ENCODE measurements at places on chromosomes 7 and 10. TPM values are rescaled to one million over a fixed set of nuclear protein-coding genes. Genes with fewer than 3 reads are reported as not detected.

JCAD gene
- total RNA-seq = 19.1 TPM

ZNF804B gene
- total RNA-seq = not detected

TLX1 gene
- not detected for total RNA-seq

TBC1D12 gene
- total RNA-seq = 13.6 TPM

HMX3 gene
- 3.9 TPM for total RNA-seq

ZMIZ1 gene
- 33.8 TPM for total RNA-seq

COL17A1 gene
- total RNA-seq = not detected

ELFN1 gene
- total RNA-seq = 1.3 TPM

SLC26A5 gene
- total RNA-seq = not detected

NANOS1 gene
- total RNA-seq = 1.8 TPM

JAZF1 gene
- total RNA-seq = 3.1 TPM

RBP3 gene
- not detected for total RNA-seq

DNA sequence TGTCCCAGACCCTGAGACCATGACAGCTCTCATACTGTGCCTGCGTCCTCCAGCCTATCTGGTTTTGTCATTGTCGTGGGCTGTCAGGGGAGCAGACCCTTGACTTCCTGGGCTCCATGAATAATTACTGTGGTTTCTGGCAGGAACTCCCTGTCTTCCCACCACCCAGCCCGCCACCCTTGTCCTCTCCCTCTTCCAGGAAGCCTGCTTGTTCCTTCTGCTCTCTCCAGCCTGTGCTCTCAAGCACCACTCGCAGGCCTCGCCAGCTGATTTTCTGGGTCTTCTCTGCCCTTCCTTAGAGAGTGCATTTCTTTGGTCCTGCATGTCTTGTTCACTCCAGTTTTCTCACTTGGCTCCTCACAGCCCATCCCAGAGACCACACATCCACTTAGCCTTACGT, 224.5 kb upstream of the INHBA start:
- no peak for DNase-seq

- DNase-seq = no peak
Observed at GRCh38 chr7:99155211-99155610, 11.3 kb upstream of the SMURF1 start.

GRCh38 chr7:154836021-154836448, 166.9 kb downstream of the PAXIP1 start:
- no peak for DNase-seq

GRCh38 chr7:86949052-86949778, 110.2 kb downstream of the ELAPOR2 start:
- DNase-seq = no peak

DNA sequence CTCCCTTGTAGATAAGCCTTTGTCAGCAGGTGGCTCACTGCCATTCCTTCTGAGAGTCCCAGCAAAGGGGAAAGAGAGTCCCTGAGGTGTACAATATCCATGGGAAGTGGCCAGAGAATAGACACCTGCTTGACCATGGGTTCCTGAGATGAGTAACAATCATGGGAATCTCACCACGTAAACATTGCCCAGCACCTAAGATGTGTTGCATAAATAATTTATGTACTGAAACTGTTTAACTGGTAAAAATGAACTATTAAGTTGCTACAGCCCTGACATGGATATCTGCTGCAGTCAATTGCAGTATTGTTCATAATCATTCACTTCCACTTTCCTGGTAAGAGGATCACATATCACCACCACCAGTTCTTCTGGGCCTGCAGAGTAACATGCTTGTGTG, 123.8 kb upstream of the INHBA start:
- no peak for DNase-seq

DNA sequence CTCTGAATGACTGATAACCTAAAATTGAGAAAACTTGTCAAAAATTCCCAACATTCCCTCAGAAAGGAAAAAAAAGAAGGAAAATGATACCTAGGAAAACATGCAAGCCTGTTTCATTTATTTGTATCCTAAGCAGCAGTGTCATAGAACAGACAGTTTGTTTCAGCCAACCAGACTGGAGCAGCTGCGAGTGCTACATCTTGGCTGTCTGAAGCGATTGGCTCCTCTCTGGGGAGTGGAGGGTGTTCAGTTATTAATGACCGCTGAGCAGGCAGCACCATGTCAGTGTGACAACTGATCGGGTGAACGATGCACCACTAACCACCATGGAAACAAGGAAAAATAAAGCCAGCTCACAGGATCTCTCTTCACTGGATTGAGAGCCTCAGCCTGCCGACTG, at the start of gene LRRN3:
LRRN3 (plus strand) TSS at position 282 of the 400 bp plus-strand sequence. CDS start 31,646 bp downstream, outside the sequence.
- no peak for DNase-seq

- DNase-seq = no peak
Observed at GRCh38 chr7:93307943-93308342, 75.8 kb downstream of the VPS50 start.

DNA sequence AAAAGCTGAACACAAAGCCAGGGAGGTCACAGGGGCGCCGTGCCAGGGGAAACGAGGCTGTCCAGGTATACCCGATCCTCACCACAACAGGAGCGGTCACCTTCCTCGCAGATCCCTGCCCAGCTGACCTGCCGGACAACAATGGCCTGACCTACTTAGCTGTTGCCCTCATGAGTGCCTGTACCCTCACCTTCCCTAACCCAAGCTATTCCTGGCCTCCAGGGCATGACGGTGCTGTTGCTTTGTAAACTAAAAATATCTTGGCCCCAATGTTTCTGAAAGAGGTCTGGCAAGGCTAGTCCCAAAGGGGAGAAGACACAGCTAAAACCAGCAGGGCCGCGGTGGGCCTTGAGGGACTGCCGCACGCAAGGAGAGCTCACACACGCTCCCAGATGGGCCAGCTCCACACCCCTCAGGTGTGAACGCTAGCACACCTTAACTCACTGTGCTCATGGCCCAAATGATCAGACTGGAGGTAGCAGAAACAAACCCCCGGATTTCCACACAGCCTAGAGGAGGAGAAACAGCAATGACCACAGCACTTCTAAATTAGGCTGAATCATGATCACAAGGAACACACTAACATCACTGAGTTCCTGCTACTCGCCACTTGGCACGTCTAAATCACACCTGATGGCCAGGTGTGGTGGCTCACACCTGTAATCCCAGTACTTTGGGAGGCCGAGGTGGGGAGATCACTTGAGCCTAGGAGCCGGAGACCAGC, 66.3 kb upstream of the CYTH3 start:
- DNase-seq = no peak

DNA sequence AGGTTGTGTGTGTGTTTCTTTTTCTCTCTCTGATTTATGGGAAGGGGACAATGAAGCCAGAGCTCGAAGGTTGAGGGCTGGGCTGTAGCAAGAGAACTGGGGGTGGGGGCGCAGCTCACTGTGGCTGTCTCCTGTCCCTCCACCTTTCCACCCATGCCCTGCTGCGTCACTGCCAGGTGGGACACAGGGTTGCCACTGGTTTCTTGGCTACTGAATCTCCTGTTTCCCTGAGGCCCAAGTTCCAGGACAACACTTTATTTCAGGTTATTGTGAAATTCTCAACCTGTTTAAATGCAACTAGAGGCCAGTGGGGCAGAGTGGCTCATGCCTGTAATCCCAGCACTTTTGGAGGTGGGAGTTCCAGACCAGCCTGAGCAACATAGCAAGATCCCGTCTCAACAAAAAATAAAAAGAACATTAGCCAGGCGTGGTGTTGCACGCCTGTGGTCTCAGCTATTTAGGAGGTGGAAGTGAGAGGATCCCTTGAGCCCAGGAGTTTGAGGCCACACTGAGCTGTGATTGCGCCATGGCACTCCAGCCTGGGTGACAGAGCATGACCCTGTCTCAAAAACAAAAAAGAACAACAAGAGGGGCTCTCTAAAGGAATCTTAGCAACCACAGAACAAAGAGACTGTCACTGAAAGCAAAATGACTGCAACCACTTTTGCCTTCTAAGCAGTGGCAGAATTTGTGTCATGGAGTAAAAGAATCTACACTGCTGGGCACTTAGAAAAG, 22.6 kb downstream of the TBATA start:
- DNase-seq = no peak

GRCh38 chr7:51702673-51703072, 386.1 kb upstream of the COBL start:
- no peak for DNase-seq

GRCh38 chr10:29687421-29688164, 52.8 kb upstream of the SVIL start:
- DNase-seq = peak; percentile 78

DNA sequence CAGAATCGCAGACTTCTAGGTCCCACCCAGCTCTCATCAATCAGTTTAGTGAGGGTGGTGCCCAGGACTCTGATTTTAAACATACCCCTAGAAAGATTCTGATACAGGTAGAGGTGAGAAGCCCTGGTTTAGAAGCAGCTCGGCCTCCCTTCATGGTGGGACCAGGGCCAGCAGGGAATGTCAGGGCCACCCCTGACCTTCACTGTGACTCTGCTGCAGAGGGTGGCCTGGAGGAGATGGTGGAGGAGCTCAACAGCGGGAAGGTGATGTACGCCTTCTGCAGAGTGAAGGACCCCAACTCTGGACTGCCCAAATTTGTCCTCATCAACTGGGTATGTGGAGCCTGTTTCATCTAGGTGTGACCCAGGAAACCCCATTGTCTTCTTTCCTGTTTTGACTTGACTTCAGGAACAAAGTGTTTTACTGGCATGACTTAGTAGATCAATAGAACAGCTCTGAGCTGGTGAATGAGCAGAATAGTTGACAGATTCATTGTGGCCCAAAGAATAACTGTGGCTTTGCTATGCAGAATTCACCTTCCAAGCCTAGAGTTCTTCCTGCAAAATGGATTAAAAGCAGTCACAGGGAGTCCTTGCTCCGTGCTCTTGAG, 7.2 kb downstream of the DBNL start:
- DNase-seq = no peak

DNA sequence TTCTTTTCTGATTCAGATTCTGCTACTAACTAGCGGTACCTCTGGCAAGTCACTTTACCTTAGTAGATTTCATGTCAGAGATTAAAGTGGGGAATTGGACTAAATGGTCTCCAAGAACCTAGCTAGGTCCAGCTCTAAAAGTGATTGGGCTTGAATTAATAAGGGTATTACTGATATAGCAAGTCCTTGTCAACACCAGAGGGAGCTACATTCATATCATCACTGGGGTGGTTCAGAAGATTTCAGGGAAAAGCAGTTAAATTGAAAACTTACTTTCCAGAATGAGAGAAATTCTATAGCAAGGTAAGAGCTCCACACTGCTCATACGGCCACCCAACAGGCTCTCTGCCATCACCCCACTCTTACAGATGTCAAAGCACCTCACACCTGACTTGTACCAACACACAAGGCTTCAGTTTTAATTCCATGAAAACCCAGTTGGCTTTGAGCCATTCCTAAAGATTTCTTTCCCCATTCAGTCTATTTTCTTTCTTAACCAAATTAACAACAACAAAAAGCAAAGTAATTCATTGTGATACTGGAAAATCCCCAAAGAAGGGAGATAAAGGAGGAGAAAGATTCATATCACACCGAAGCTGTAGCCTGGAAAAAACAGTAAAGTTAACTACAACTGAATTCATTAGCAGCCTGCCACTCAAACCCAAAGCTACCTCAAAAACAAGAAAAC, 38.0 kb upstream of the SPOCK2 start:
- DNase-seq = peak; percentile 30

DNA sequence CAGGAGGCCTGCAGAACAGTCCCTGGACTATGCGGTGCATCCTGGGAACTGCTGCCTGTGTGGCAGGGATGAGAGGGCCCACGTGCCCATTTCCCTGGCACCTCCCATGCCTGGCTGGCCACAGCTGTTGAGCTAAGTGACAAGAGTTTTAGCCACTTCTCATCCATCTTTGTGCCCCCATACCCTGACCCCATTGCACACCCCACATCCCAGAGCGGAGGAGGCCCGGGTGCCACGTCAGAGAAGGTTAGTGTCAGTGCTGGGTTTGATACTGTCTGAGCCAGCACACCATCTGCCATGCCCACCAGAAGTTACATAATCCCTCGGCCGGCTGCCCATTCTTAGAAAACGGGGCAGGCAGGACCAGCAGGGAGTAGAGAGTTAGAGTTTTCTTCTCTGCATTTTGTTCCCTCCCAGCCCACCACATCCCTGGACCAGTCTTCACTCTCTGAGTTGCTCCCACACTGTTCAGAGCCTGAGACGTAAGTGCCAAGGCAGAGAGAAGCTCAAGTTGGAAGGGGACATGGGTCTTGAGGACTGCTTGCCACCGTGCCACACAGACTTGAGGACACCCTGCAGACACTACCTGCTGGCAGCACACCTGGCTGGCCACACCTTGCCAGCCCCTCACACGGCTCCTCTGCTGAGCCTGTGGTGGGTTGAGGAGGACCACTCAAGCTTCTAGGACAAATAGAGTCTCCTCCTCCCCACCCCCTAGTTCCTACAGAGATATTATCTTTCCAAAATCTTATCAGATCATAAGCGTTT, 13.1 kb downstream of the UNC5B start:
- no peak for DNase-seq

- no peak for DNase-seq
Observed at GRCh38 chr7:158819571-158820203, 9.6 kb downstream of the ESYT2 start.

GRCh38 chr7:108450160-108450559, 6.1 kb downstream of the NRCAM start:
- DNase-seq = no peak

GRCh38 chr10:2938869-2939268, 128.5 kb upstream of the PFKP start:
- no peak for DNase-seq

Measured in NCI-H460 (cell line).